ENCODE measurements at places on chromosomes 13 and 19.

GRCh38 chr19:48614436-48615230 lies at the start of gene FAM83E:
Gene FAM83E (minus strand): TSS chr19:48615076. CDS start chr19:48613372, 1,704 bp downstream.
- DNase-seq: no peak

DNA sequence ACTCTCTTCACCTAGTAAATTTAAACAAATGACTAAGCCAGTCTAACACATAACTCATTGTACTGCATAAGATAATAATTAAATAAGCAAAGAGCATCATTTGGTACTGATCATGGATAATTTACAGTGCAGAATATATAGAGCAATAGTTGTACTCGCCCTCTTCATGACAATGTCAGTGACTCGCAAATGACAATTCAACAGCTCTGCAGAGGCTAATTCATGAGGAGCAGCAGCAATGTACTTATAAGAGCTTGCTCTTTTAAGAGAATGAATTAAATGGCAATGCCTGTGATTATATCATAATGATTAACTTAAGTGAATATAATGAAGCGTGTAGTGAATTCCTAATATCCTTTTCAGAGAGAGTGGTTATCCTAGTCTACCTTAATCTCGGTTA lies 284.5 kb upstream of the PCDH20 start:
- DNase-seq: no peak

DNA sequence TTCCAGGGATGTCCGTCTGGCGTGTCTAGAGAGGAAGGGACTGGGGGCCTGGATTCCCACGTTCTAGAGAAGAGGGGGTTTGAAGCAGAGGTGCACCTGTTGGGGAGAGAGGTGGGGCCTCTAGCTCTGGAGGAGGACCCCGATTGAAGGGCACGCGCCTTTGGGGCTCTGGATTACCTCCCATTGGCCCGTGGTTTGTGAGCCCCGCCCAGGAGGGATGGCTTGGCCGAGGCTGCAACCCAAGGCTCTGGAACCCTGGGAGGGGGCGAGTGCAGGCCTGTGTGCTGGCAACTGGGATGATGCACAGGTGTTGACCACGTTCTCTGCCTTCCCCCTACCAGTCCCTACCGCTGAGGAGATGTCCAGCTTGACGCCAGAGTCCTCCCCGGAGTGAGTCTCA lies 20.2 kb downstream of the TMEM150B start:
- no peak for DNase-seq

GRCh38 chr13:34458756-34459715 lies 483.0 kb upstream of the NBEA start:
- peak; percentile 5 for DNase-seq

GRCh38 chr19:13013649-13014048 lies 18.4 kb downstream of the NFIX start:
- no peak for DNase-seq

DNA sequence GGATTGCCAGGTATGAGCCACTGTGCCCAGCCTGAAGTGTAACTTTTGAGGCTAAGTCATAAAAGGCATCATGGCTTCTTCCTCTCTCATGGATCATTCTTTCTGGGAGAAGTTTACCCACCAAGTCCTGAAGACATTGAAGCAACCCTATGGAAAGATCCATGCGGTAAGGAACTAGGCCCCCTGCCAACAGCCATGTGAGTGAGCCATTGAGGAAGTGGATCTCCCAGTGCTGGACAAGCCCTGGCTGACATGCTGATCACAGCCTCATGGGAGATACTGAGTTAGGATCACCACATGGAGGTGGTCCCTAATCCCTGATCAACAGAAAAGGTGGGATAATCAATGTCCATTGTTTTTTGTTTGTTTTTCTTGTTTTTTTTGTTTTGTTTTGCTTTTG lies 3.3 kb upstream of the NUDT19 start:
- DNase-seq: no peak

DNA sequence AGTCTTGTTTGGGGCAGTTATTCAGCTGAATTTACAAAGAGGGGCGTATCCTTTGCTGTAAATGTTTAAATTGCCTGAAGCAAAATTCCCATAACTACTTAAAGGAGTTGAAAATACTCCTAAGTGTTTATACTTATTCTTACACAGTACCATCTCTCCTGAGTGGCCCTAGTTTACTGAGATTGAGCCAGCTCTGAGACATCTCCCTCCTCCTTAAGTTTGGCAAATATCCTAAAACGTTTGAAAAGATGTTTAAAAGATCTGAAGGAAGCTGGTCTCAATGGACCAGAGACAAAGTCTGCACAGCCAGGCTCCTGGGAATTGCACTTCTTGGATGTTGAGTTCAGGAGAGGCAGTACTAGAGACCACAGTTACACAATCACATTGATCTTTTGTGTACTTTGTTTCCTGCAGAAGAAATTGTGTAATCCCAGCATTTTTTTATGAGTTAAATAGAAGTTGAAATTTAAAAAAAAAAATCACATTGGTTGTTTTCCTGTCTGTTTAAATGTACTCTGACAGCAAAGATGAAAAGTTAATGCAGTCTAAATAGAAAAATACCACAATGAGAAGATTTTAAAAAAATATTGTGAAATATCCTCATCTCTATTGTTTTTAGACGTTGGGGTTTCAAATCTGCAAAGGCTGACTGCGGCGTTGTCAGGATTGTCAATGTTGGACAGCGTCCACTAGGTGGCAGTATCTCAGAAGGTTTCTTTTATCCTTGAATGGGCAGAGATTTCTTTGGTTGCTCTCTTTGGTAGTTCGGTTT lies 20.7 kb downstream of the TNFSF11 start:
- DNase-seq: peak; percentile 75

DNA sequence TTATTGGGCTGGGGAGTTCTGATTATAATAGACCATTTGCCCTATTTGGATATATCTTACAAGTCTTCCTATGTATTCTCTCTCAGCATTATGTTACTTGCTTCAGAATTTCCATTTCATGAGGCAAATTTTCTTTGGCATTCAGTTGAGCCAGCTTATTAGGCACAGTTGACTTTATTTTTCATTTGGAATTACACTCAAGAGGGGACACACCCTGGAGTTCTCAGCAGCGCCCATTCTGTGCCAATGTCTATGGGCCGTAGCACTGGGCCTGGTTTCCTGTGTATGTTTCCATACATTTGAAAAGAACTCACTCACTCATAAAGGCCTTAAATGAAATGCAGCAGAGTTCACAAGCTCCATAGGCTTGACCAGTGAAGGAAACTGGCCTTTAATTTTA lies 138.5 kb downstream of the KLF12 start:
- DNase-seq: no peak

- peak; percentile 89 for DNase-seq
These were observed 459 bp downstream of the PCDH20 start for GRCh38 chr13:61415058-61415721.

- no peak for DNase-seq
These were observed 167.5 kb downstream of the URI1 start for GRCh38 chr19:30109565-30109964.

GRCh38 chr19:50258918-50259372 lies 55.5 kb downstream of the MYH14 start:
- DNase-seq: no peak

DNA sequence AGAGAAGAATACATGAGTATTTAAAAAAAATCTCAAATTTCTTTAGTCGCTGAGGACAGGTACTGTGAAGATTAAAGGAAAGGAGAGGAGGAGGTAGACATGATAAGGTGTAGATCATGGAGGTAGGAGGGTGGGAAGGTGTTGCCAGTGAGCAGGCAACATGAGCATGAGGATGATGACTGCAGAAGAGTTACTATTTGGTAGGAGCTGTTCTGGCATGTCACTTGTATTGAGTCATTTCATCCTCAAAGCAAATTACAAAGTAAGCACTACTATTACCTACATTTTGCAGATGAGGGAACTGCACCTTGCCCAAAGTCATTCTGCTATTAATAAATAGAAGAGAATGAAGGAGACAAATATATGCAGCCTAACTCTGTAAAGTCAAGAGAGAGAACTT lies 435.8 kb upstream of the KLF12 start:
- no peak for DNase-seq

- DNase-seq: no peak
These were observed 39.5 kb downstream of the PAN3 start for GRCh38 chr13:28177877-28178276.

DNA sequence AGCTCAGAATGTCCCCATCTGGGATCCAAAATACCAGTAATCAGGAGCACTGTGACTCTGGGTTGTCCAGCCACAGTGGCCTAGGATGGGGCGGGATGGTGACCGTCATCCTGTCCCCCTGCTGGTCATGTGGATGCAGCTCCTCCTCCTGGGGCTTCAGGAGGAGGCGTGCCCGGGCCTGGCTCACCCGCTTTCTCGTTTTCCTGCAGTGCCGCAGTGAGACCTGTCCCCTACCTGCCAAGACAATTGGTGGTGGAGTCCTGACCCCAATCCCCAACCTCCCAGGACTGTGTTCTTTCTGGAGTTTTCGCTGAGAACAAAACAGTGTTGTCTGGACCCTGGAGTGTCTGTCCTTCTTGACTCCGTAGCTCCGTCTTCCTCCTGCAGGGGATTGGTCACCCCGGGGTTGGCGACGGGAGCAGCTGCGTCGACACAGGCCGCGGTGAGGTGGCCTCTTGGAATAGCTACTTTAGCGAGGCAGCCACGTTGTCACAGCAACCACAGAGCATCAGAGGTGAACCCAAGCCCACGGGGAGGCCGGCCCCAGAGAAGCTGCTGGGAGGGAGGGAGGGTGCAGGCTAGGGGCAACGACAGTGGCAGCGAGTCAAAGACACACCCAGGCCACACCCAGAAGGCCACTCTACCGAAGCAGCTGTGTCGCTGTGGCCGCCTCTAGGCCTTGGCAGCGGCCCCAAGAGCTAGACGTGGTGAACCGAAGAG lies 10.2 kb upstream of the EMC10 start:
- DNase-seq: peak; percentile 74

GRCh38 chr13:71865874-71866334 lies 1.1 kb downstream of the DACH1 start:
- peak; percentile 62 for DNase-seq

DNA sequence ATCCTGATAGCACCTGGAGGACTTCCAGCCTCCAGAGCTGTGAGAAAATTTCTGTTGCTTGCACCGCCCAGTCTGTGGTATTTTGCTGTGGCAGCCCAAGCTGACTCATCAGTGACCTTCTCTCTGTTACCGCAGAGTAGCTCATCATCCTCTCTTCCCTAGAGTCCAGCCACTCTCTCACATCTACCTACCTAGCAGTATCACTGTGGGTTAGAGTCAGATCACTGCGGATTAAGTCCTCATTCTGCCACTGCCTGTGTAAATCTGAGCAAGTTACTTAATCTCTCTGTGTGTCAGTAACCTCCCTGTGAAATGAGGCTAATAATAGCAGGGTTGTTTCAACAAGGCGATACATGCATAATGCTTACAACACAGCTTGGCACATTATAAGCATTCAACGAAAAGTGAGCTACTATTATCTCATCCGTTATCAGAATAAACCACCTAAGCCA lies 40.3 kb upstream of the USPL1 start:
- no peak for DNase-seq

DNA sequence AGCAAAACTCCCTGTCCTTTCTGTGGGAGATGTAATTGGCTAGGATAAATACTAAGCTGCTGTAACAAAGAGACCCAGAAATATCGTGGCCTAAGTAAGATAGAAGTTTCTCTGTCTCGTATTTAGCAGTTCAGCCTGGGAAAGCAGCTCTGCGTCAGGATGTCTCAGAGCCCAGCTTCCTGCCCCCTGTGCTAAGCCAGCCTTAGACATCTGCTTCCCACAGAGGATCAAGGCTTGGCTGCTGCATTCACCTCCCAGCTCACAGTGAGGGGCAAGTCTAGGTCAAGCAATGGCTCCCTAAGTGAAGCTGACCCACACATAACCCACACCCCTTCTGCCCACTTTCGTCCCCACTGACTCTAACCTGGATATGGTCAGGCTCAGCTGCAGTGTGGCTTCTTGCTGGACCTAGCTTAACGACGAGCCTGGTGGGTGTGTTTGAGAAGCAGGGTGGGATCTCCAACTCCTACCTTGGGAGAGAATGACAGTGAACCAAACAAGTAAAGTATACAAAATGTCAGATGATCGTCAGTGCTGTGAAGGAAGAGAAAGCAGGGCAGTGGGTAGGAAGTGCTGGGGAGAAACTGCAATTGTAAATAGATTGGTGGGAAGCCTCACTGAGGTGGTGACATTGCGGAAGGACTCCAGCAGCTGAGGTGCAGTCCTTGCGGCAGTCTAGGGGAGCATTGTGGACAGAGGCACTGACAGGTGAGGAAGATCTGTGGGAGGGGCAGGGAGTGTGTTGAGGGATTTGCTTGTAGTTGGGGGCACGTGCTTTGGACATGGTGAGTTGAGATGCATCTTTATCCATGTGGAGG lies 82.9 kb downstream of the TNFRSF19 start:
- DNase-seq: no peak

DNA sequence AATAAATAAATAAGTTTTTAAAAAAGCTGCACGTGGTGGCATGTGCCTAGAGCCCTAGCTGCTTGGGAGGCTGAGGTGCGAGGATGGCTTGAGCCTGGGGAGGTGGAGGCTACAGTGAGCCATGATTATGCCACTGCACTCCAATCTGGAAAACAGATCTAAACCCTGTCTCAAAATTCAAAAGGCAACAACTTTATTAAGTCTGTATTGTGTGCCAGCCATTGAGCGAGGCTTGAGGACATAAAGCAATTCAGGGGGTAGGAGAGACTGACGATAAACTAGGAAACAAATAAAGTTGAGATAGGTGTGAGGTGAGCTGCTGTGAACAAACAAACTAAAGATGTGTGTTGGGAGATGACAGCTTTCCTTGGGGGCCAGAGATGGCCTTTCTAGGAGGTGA lies 8.7 kb downstream of the CELF5 start:
- DNase-seq: no peak

DNA sequence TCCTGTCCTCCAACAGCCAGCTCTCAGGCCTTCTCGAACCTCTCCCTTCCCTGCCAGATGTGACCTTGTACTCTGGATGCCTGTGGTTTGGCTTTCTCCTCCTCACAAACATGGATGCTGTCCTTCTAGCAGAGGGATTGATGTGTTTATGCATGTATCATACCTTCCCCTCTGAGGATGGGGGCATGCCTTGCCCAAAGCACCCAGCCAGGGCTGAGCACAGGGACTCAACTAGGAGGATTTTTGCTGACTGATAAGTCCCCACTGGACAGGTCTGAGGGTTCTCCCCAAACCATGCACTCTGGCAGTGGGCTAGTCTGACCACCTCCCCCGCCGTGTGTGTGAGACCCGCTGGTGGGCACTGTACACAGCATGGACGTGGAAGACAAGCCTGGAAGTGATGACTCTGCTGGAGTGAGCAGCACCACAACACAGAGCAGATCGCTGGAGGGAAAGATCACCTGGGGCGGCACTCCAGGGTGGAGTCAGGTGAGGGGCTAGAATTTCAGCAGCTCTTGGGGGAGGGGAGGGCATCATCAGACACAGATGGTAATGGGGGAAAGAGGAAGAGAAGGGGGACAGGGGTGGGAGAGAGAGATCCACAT lies 360.3 kb upstream of the ZNF507 start:
- DNase-seq: no peak

DNA sequence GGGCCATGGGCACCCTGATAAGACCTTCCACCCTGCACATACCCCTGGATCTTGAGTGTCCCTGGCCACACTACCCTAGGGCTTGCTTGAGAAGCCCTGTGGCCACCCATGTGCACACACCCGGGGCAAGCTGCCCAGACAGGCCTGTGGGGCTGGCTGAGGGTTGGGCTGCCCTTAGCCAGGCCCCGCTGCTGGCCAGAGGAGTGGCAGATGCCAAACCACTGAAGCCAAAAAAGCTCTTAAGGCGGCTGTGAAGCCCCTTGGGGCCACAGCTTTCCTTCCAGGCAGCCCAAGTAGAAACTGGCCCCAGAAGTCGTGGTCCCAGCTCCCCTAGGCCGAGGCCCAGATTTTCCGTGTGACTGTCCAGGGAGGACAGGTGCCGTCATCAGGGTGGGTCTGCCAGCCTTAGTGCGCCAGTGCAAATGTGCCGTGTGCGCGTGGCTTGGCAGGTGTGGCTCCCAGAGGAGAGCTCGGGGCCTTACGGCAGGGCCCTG lies 14.8 kb downstream of the CEBPG start:
- DNase-seq: no peak

GRCh38 chr19:52660981-52661380 lies 22.8 kb upstream of the ZNF83 start:
- no peak for DNase-seq
